ENCODE measurements at places on chromosomes 16 and 17.
A peak's percentile ranks its signal among the peaks of the same experiment; 100 is the strongest.

DNA sequence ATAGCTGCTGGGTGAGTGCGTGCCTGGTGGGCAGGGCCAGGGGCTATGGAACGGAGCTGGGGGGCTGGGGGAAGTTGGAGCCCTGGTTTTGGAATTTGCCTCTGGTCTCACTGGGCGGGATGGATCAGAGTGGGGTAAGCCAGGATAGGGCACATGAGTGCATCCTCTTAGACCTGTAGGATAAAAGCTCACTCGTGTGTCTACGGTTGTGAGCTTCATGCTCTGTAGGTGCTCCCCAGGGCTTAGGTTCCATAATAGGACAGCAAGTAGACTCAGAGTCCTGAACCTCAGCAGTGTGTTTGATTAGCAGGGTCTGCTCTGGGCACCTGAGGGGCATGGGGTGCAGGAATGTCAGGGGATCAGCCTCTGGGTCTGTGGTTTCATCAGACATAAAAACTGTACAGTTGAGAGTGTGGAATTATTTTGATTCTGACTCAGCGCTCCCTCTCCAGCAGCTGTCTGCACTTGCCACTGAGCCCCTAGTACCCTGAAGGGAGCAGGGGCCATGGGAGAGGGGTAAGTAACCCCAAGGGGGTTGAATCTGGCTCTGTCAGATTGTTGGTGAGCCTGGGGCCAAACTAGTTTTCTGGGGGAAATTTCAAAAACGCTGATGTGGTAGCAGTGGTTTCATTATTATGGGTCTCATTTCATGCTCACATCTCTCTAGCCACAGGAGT lies 84.2 kb upstream of the LGALS9 start:
- no peak for DNase-seq

DNA sequence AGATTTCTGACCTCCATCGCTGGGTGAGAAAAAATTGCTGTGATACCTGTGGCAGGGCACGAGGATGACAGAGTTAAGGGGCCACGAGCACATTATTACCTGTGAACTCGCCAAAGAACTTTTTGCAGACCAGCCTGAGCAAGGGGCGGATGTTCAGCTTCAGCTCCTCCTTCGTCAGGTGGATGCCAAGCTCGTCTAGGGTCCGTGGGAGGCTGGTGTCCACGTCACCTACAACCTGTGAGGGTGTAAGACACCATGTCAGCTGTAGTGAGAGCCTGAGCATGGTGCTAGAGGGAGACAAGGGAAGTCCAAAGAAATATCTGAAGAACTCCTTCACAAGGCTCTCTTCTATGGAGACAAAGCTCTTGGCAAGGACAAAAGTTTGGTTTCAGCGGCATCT lies 17.1 kb downstream of the HIGD1B start:
- no peak for DNase-seq

- DNase-seq, result no peak
Measured at GRCh38 chr16:67917852-67918236, 13.8 kb downstream of the CTRL start.

DNA sequence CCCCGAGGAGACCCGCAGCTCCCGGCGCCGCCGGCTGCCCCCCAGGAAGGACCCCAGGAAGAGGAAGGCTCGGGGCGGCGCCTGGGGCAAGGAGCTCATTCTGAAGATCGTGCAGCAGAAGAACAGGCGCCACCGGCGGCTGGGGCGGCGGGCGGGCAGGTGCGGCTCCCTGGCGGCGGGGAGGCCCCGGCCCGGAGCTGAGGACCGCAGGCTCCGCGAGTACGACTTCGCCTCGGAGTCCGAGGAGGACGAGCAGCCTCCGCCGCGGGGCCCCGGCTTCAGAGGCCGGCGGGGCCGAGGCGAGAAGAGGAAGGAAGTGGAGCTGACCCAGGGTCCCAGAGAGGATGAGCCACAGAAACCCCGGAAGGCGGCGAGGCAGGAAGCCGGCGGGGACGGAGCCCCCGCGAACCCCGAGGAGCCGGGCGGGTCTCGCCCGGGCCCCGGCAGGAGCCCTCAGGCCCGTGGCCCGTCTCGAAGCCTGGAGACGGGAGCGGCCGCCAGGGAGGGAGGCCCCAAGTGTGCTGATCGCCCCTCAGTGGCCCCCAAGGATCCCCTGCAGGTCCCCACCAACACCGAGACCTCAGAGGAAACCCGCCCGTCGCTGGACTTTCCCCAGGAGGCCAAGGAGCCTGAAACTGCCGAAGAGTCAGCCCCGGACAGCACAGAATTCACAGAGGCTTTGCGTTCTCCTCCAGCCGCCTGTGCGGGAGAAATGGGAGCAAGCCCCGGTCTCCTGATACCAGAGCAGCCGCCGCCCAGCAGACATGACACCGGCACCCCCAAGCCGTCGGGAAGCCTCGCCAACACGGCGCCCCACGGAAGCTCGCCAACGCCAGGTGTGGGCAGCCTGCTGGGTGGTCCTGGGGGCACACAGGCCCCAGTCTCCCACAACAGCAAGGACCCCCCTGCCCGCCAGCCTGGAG lies 22.3 kb upstream of the ZFPM1 start:
- peak; percentile 29 for DNase-seq

DNA sequence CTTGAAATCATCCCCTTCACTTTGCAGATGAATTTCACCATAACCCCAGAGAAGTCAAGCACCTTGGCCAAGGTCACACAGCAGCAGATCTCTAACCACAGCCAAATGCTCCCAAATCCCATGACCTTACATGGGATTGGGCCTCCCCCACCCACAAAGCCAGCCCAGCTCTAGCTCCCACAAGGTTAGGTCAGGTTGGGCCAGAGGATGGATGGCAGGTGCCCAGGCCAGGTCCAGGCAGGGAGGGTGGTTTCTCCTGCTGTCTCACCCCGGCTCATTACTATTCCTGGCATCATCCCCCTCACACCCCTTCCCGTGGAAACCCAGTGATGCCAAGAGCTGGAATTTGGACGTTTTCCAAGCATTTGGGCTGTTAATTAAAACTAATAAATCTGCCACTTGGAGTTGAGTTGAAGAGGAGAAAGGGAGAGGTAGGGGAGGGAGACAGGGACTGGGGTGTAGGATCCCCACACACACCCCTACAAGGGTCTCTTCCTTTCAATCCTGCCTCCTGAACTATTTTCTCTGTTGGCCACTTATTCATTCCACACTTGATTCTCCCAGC lies 181.6 kb downstream of the TMEM132E start:
- no peak for DNase-seq

DNA sequence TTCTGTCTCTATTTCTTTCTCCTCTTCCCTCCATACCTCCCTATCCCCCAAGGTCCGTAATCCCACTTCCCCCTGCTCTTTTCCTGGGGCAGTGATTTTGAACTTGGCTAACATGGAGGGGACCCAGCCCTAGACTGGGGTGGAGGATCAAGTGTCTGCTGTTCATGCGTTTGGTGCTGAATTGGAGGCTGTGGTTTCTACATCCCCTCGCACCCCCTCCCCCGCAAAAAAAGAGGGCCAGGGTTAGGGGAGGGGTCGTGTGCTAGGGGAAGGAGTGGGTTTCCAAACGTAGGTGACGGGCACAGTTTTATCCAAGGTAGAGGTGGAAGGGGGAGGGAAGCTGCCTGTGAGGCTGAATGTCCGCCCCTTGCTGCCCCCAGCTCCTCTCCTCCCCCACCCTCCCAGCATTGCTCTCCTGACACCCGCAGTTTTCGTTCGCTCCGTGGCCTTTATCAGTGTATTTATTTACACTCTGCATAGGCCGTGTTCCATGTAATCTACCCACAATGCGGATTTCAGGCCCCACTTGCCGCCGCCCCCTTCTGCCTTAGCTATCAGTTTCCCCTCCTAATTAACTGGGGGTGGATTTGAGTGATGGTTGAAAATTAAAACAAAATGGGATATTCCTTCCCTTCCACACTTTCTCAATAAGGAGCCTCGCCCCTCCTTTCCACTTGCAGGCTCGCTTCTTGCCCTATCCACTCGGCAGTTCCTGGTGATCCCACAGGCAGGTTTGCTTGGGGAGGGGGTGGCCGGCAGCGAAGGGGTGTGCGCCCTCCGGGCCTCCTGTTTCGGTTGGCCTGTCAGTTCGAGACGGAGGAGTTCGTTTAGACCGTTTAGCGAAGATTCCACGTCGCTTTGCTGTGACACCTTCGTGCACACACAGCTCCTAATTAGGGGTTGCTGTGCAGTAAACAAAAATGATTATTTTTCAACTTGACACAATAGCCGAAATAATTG lies 2.0 kb downstream of the GNAO1 start:
- DNase-seq, result no peak

DNA sequence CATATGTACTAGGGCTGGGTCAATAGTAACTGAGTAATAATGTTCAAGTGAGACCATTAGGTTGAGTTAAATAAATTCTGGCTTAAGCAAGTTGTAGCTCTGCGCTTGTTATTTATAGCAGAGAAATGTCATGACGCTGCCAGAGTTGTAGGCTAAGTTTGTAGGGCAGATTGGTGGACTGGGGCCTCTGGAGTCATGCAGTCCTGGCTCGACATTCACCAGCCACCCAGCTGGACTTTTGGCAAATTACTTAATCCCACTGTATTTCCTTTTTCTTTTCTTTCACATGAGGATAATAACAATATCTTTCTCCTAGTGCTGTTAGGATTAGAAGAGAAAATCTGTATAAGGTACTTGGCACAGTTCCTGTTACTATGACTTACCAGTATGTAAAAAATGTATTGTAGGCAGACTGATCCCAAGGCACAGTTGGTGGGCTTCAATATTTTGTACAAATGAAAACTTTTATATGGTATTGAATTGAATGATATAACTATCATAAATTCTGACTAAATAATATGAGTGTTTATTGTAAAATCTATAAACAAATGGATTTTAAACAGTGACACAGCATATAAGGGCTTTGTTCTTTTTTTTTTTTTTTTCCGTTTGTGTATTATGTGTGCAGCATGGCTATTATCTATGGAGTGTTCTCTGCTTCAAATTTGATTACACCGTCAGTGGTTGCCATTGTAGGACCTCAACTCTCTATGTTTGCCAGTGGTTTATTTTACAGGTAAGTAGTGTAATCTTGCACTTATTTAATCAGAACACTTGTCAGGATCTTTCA lies 2.6 kb downstream of the MFSD11 start:
- DNase-seq, result no peak

- DNase-seq, result peak; percentile 46
Measured at GRCh38 chr17:42276359-42276608, at the start of gene STAT5B. TSS of gene STAT5B (minus strand) at chr17:42276391. CDS start at chr17:42232127, 44,264 bp downstream.

DNA sequence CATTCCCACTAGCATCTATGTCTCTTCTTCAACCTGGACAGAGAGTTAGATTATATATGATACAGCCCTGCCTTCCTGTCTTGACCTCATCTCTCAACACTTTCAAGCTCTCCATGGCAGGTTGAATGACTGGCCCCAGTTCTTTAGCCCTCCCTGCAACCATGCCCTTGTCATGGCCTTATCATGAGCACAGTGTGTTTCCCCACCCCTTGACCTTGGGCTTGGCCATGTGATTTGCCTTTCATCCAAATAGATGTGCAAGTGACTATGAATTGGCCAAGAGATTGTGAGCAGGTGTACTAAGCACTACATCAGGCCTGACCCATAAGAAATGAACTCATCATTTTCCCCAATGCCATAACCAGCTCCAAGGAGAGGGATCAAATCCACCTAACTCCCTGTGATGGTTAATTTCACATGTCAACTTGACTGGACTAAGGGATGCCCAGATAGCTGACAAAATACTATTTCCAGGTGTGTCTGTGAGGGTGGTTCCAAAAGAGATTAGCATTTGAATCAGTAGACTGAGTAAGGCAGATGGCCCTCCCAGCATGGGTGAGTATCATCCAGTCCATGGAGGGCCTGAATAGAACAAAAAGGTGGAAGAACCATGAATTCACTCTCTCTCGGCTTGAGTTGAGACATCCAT lies 97.4 kb downstream of the SLC39A11 start:
- DNase-seq, result no peak

Data from activated CD4-positive, alpha-beta T cell treated with anti-CD3 and anti-CD28 coated beads for 1 hour (primary cell).